ENCODE measurements at places on chromosomes 1 and 21. TPM values are rescaled to one million over a fixed set of nuclear protein-coding genes. Genes with fewer than 3 reads are reported as not detected.

DNA sequence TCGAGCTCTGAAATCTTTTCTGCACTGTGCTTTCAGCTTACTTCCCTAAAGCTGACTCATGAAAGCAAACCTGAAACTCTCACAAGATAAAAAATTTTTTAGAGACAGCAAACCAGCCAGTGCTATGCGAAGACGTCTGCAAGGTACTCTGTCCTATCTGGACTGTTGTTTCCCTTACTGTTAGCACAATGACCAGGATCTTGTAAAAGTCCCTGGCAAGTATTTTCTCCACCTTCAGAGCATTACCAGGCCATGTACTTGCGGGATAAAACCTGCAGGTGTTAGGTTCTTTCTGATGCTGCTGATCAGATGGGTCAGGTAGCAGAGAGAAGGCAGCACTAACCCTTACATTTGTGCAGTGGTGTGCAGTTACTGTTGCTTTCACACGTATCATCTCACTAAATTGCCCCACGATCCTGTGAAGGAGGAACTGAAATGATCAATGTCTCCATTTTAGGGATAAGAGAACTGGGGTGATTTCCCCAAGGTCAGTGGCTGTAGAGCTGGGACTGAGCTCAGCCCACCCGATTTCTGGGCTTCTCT is 56.6 kb downstream of the PLXNA2 start:
- no peak for ATAC-seq

GRCh38 chr1:30981172-30981571 is 72.6 kb upstream of the SDC3 start:
- no peak for ATAC-seq

DNA sequence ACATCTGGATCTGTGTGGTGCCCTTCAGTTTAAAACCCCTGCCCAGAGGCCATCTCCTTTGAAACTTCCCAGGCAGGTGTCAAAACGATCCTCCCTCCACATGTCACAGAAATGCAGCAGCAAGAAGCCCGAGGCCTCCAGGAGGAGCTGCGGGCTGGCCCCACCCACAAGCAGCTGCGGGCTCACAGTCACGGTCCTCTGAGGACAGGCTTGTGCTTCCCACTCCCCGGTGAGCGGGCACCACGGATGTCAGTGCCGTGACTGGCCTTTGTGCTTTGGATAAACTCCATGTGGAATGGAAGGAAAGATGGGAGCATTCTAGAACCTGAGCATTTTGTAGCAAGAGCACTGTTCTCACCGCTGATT is 65.8 kb downstream of the SIK1 start:
- no peak for ATAC-seq

GRCh38 chr1:209743145-209743482 is 12.7 kb upstream of the TRAF3IP3 start:
- ATAC-seq: peak; percentile 54

DNA sequence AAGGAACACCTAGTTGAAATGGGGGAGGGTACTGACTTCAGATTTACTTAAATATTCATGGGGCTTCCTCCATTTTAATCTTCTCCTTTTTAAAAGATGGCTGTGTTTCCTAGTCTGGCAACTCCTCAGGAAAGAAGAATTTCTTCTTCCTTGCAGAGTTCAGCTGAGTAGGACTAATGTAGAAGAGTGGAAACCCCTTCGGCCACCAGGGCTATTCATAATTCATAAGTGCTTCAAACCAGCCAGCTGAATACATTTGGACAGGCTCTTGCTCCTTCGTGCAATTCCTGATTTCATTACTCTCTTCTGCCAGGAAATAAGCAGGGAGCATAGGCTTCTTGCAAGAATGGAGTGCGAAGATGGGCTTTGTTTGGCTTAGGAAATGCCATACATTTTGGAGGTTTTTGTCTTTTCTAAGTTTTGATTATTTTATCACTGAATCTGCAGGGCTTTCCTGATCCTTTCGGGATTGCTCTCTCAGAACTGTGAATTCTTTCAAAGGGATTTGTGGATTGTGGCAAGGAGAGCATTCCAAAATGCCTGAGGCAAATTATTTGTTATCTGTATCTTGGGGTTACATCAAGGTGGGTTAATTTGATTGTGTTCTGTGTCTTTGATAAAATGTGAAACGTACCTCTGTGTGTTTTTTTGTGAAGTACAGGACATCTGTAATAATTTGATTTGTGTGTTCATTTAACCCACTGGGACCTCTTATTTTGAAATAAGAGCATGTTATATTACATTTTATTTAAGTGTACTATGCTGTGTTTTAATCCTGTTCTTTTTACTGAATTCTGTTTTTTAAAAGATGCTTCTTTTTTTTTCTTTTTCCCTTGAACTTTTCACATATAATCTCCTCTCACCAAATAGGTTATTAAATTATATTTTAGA is 179.4 kb upstream of the SGIP1 start:
- no peak for ATAC-seq

DNA sequence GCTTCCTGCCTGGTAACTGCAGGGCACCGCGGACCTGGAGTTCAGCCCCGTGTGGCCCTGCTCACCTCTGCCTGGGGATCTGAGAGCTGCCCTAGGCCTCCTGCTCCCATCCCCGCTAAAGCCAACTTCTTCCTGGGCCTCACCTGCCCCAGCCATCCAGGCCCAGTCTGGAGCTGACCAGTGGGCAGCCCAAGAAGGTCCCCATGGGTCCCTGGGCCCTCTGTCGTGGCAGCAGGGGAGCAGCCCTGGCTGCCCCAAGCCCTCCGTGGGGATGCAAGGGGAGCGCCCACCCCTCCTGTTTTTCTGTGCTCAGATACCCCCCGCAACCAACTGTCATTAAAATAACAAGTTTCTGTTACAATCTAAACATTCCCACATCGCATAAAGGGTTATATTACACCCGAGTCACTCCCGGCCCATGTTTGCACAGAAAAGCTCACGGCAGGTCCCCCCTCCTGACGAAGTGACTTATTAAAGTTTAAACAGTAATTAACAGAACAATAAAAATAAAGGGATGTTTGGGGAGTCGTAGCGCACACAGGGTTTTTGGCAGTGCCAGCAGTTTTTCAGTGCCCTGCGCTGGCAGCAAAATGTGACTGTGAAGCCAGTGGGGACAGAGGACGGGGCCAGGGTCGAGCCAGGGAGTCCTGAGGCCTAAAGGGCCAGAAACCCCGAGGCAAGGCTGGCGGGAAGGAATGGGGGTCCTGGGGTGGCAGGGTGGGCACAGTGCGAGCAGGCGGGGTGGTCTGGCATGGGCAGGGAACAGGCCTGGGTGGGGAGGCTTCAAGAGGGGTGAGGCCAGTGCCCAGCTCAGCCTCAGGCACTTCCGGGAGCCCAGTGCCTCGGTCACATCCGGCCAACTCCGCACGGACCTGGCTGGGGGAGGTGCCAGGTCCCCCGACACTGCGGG is 121.5 kb downstream of the CASZ1 start:
- ATAC-seq: no peak

DNA sequence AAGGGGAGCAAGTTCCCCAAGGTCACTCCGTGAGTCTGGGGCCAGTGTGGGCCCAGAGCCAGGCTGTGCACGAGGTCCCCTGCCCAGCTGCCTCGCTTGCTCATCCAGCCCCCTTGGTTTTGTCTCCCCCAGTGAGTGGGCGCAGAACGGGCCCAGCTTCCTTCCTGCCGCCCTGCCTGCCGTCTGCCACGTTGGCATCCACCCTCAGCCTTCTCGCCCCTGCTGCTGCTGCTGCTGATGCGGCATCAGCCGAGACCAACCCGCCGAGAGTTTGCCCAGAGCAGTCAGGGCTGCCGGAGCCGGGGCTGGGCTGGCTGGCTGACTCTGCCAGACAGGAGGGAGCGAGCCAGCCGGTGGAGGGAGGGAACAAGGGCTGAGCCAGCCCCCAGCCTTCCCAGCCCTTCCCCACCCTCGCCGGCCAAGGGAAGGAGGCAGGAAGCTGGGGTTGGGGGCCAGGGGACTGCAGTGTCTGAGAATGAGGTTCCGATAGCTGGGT is 31.4 kb upstream of the WASF2 start:
- no peak for ATAC-seq

- peak; percentile 35 for ATAC-seq
Observed at GRCh38 chr1:227318853-227319607, 738 bp upstream of the CDC42BPA start.

DNA sequence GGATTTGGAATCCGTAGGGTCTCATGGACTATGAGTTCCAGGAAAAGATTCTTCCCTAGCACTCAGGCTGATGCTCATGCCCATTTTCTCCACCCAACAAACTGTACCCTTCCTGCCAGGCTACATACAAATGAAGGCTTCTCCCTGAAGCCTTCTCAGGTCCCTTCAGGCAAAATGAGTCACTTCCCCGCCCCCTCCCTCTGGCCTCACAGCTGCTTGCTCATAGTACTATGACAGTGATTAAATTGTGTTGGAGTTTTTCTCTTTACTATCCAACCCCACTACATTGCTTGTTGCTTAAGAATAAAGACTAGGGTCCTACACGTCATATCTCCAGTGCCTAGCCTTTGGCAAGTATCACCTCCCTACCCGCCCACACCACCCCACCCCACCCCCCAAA is 207.6 kb upstream of the NFIA start:
- no peak for ATAC-seq

- ATAC-seq: no peak
Observed at GRCh38 chr1:70809069-70809468, 238.5 kb downstream of the PTGER3 start.

DNA sequence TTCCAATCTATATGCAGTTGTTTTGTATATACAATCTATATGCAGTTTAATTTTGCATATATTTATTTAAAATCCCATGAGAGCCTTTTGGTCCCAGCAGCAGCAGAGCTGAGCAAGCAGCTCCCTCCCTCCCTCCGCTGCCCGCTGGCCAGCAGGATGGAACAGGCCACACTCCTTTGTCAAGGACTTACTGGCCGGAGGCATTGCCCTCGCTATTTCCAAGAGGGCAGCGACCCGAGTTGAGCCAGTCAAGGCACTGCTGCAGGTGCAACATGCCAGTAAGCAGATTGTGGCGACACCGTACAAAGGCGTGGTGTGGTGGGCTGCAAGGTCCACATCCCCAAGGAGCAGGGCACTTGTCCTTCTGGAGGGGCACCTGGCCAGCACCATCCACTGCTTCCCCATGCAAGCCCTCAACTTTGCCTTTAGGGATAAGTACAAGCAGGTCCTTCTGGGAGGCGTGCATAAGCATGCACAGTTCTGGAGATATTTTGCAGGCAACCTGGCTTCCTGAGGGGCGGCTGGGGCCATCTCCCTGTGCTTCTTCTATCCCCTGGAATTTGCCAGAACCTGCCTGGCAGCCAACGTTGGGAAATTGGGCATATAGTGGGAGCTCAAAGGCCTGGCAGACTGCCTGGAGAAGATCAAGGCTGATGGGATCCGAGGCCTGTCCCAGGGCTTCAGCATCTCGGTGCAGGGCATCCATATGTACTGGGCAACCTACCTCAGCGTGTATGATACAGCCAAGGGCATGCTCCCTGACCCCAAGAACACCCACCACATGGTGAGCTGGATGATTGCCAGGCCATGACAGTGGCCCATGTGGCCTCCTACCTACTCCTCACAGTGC is 92.2 kb downstream of the OSBPL9 start:
- no peak for ATAC-seq

DNA sequence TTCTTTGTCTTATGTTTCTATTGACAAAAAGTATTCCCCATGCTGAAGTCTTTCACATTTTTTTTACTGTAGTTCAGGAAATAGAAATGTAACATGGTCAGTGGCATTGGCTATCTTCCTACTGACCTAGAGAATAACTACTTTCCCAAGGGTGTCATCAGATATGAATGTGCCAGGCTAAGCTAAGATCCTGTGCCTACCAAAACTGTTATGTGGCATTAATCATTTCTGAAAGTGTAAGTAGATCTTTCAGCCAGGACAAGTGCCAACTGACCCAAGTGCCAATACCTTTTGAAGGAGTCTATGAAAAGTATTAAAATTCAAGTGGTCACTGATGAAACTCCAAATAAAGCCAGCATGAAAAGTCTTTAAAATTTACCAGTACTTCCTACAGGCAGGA is 165.3 kb downstream of the TNFSF18 start:
- no peak for ATAC-seq

GRCh38 chr1:107782217-107782845 is 182.6 kb downstream of the VAV3 start:
- ATAC-seq: no peak

GRCh38 chr1:221991221-221991620 is 249.3 kb upstream of the DUSP10 start:
- ATAC-seq: no peak

DNA sequence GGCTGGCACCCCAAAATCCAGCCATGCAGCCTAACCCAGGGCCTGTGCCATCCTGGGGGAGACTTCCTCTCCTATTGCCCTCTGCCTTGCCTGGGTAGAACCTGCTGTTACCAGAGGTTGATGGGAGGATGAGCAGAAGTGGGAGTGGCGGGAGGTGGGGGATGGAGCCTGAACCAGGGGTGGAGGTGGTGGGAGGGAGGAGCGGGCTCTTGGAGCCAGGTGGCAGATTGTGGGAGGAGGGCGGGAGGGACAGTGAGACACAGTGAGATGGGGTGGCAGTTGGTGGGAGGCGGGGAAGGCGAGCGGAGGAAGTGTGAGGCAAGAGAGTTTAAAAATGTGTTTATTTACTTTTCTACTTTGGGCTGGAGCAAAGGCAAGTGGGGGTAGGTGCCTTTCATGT is 87.3 kb downstream of the KCNJ6 start:
- no peak for ATAC-seq

DNA sequence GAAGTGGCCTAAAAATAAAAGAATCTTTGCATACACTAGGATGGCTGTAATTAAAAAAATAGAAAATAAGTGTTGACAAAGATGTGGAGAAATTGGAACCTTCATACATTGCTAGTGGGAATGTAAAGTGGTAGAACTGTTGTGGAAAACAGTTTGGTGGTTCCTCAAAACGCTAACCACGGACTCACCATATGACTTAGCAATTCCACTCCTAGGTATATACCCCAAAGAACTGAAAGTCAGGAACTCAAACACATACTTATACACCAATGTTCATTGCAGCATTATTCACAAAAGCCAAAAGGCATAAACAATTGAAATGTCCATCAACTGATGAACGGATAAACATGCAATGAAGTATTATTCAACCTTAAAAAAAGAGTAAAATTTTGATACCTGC is 10.8 kb upstream of the HMGCL start:
- ATAC-seq: no peak

DNA sequence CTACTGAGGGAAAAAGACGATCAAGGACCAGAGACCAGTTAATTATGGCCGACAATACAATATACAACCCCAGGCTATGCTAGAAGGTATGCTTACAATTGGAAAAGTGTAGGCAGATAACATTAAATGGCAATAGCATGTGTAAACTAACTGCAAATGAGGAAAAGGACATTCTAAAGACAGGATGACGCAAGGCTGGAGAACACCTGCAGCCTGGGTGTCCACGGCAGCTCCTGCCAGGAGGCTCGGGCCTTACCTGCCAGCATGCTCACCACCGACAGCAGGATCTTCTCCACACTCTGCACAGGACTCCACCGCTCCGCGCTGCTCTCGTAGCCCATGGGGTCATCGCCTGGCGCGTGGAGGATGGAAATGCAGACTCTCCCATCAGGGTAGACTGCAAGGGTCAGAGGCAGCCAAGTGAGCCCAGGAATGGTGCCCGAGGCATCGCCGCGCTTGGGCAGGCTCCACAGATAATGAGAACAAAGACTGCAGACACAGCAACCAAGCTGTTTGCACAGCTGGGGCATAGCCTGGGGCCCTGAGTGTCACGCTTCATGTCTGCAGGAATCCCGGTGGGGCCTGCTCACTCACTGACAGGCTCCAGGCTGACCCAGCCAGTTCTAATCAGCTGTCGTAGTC is 28.2 kb downstream of the UBE2G2 start:
- ATAC-seq: no peak

CYP4B1 gene
- 184 TPM for total RNA-seq

NBPF6 gene
- not detected for total RNA-seq

SERTAD4 gene
- 3.1 TPM for total RNA-seq

NTNG1 gene
- 3.0 TPM for total RNA-seq

OR2M3 gene
- not detected for total RNA-seq

RSPH1 gene
- not detected for total RNA-seq

TNFRSF18 gene
- not detected for total RNA-seq

AIM2 gene
- not detected for total RNA-seq
